ENCODE measurements at places on chromosomes 13 and 19. TPM values are rescaled to one million over a fixed set of nuclear protein-coding genes. Genes with fewer than 3 reads are reported as not detected.
A peak's percentile ranks its signal among the peaks of the same experiment; 100 is the strongest.

CGB8 gene
- total RNA-seq, result not detected

ATXN8OS gene
- total RNA-seq, result not detected

LTBP4 gene
- 76.4 TPM for total RNA-seq

DNA sequence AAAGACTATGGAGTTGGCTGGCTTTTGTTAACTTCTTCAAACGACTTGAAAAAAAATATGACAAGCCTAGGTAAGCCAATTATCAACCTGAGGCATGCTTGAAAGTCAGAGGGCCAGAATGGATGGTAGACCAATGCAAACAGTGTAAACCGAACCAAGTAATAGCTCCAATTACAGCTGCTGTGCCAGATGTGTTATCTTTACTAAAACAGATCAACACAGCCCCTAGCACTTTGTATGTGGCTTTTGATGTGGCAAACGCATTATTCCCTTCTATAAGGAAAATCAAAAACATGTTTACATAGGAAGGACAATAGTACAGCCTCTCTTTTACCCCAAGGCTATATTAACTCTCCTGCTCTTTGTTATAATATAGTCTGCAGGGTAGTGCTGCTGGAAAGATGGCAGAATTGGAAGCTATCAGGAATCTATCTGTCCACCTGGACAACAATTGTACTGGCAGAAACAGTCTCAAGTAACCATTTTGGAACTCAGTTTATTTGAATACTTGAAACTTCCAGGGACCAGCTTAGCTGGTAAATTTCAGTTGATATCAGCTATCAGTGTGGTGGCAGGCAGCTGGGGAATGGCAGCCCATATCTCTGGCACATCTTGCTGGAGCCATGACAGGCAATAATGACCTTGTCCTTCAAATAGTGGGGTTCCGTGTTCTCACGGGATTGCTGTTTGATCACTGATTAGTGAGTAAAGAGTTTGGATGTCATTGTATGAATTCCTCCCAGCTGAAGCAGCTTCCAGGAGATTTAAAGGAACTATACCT lies 144.4 kb upstream of the WASF3 start:
- no peaks in the 10 kb centered on the region for H3K27me3 ChIP-seq
- H3K4me1 ChIP-seq, result no peaks in the 10 kb centered on the region

- no peak overlapping the region for H3K27ac ChIP-seq
- H3K36me3 ChIP-seq, result no peaks in the 10 kb centered on the region
- no peak for DNase-seq
- no peaks in the 10 kb centered on the region for H3K27me3 ChIP-seq
- H3K4me1 ChIP-seq, result no peaks in the 10 kb centered on the region
These were observed 578.5 kb downstream of the EFNB2 start for GRCh38 chr13:105956921-105957320.

- no peak for DNase-seq
- H3K4me3 ChIP-seq, result no peak overlapping the region
- H3K27me3 ChIP-seq, result no peaks in the 10 kb centered on the region
- H3K27ac ChIP-seq, result no peak overlapping the region
These were observed 9.8 kb downstream of the MVB12A start for GRCh38 chr19:17429641-17430113.

DNA sequence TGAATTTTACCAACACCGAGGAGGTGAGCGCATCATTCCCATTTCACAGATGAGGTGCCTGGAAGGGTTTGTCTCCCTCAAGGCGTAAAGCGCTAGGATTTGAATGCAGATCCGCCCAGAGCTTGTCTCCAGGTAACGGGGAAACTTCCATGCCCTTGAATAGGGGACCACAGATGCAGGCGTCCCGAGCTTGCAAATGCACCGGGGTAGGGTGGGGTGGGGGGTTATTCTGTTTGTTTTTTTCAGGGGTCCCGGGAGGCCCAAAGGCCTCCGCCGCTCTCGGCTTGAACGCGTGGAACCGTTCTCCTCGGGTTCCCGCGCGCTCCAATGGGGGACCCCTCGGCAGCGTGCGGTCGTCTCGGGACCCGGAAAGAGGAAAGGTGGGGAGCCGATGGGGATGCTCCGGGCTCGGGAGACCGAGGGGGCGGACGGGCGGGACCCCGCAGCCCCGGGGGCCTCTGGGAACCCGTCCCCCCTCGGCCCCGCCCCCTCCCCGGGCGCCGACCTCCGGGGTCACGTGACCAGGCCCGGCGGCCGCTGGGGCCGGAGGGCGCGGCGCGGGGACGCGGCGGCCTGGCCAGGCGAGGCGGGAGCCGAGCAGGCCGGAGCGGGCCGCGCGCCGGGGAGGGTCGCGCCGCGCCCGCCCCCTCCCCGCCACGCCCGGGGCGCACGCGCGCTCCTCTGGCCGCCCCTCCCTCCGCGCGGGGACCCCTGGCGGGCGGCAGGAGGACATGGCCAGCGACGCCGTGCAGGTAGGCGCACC lies at the start of gene PKN1:
TSS of gene PKN1 (plus strand) at position 516 of the 763 bp plus-strand sequence. CDS start at position 732, 216 bp downstream.
- H3K36me3 ChIP-seq, result peaks cover under 1% of the 10 kb centered on the region
- peak within 1 kb of the TSS; percentile 0 for H3K27ac ChIP-seq
- peak within 1 kb of the TSS; percentile 63 for H3K4me3 ChIP-seq
- DNase-seq, result no peak
